ENCODE measurements at places on chromosomes 3 and 15. TPM values are rescaled to one million over a fixed set of nuclear protein-coding genes. Genes with fewer than 3 reads are reported as not detected.
A peak's percentile ranks its signal among the peaks of the same experiment; 100 is the strongest.

The PFKFB4 gene
- total RNA-seq: 14.8 TPM

GRCh38 chr3:34957677-34958076 lies 681.6 kb upstream of the ARPP21 start:
- H3K4me3 ChIP-seq: no peak overlapping the region
- H3K27me3 ChIP-seq: no peaks in the 10 kb centered on the region
- DNase-seq: no peak
- H3K27ac ChIP-seq: no peak overlapping the region
- no peaks in the 10 kb centered on the region for H3K36me3 ChIP-seq

- H3K36me3 ChIP-seq: no peaks in the 10 kb centered on the region
- no peaks in the 10 kb centered on the region for H3K4me1 ChIP-seq
- no peak overlapping the region for H3K27ac ChIP-seq
- H3K27me3 ChIP-seq: no peaks in the 10 kb centered on the region
Measured at GRCh38 chr3:117118604-117119003, 409.0 kb downstream of the TUSC7 start.

DNA sequence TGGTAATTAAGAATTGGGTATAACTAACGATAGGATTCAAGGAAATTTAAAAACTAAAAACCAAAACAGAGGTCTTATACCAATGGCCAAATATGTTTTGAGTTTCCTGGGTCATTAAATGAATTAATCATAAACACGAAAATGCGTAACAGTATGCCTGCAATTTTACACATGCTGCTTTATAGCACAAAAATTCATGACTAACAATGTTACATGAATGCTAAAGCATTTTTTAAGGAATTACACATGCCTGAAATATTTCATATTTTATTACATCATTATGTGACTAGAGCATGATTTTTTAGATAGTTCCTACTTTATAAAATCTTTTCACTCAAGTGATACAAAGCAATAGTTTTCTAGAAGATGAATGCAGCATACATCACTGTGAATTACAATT lies 74.7 kb downstream of the ZNF148 start:
- no peaks in the 10 kb centered on the region for H3K27me3 ChIP-seq
- peaks cover 2% of the 10 kb centered on the region for H3K36me3 ChIP-seq
- H3K27ac ChIP-seq: no peak overlapping the region
- DNase-seq: no peak

DNA sequence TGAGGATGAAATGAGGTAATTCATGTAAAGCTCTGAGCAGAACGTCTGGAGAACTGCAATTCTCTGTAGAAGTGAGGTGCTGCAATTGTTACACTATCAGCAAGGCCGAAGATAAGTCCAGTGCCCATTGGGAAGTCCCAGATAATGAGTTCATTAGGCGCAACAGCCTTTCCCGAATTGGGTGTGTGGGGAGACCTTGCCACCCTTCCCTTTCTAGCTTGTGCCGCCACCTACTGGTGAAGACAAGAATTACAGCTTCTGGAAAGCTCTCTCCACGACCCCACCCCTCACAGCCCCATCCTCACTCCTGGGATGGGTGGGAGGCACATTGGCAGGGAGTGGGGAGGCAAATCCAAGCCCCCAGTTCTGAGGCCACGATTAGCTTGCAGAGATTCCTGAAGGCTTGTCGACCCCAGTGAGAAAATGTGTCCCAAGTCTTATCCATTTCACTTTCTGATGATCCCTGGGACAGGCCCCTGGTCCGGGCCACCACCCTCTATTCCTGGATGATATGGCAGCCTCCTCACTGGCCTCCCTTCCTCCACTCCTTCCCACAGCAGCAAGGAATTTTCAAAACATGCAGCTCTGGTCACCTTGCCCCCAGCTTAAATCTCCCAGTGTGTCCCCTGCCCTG lies 36.4 kb downstream of the FAM3D start:
- H3K4me3 ChIP-seq: no peak overlapping the region
- no peak overlapping the region for H3K27ac ChIP-seq
- H3K36me3 ChIP-seq: no peaks in the 10 kb centered on the region
- peak; percentile 65 for DNase-seq

- no peak for DNase-seq
- H3K4me3 ChIP-seq: no peak overlapping the region
- no peaks in the 10 kb centered on the region for H3K36me3 ChIP-seq
Measured at GRCh38 chr3:197022405-197023231, 7.0 kb downstream of the MELTF start.

GRCh38 chr3:48276911-48277641 lies 36.2 kb downstream of the ZNF589 start:
- no peaks in the 10 kb centered on the region for H3K36me3 ChIP-seq
- H3K4me3 ChIP-seq: no peak overlapping the region
- H3K4me1 ChIP-seq: no peaks in the 10 kb centered on the region
- no peak overlapping the region for H3K27ac ChIP-seq
- no peaks in the 10 kb centered on the region for H3K27me3 ChIP-seq

The ACP3 gene
- total RNA-seq: 66.4 TPM

GRCh38 chr15:53072077-53072476 lies 281.9 kb upstream of the ONECUT1 start:
- H3K4me3 ChIP-seq: no peak overlapping the region
- no peaks in the 10 kb centered on the region for H3K27me3 ChIP-seq
- DNase-seq: peak; percentile 92
- no peaks in the 10 kb centered on the region for H3K4me1 ChIP-seq

The SPTBN5 gene
- total RNA-seq: 2.0 TPM

DNA sequence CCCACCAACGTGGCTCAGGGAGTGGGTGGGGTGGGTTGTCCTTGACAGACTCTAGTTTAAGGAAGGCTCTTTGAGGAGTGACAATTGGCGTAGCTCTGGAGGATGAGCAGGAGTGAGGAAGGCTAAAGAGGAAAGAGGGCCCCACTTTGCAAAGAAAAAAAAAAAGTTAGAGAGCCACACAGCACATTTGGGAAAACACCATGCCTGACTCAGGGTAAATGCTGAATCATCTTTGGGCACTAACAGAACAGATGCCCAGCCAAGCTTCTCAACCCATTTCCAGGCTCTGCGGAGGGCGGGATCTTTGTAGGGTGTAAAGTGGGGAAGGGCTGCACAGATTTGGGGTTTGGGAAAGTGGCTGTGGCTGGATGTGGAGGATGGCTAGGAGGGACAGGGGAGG lies 179.1 kb upstream of the RGMA start:
- H3K36me3 ChIP-seq: no peaks in the 10 kb centered on the region
- no peak overlapping the region for H3K27ac ChIP-seq
- H3K4me3 ChIP-seq: no peak overlapping the region
- no peak for DNase-seq

DNA sequence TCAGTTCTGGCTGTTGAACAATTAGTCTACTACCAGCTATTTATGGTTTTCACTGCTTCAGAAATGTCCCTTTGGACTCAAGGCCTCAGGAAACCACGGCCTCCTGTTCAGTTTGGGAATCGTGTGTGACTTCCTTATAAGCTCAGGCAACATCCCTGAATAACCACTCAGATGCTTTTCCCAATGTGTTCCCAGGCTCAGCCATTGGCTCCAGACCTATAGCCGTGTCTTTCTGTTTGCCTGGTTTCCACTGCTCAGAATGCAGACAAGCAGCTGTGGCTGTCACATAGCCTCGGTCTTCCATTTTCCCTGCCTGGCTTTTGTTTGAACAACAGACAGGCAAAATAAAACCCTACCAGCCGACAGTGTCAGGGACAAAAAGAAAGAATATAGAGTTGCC lies 63.2 kb upstream of the ATP2B2 start:
- no peaks in the 10 kb centered on the region for H3K4me1 ChIP-seq
- no peaks in the 10 kb centered on the region for H3K27me3 ChIP-seq
- H3K27ac ChIP-seq: no peak overlapping the region
- no peak for DNase-seq

DNA sequence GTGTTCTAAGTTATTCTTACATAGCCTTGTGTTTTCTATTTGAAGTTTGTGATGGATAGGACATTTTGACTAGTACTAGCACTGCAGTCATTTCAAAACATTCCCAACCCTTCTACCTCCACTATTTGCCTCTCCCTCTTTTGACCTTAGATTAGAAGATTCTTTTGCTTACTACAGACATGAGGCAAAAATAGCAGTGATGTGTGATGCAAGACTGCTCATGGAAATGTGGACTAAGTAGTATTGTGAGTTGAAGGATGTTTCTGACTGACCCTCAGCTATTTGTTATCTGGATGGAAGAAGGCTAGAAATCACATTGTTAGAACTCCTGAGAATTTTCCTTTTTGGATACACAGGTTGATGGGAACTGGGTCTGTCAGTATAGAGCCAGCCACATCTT lies 45.9 kb downstream of the ATP2C1 start:
- H3K27ac ChIP-seq: no peak overlapping the region
- no peaks in the 10 kb centered on the region for H3K27me3 ChIP-seq
- H3K4me3 ChIP-seq: no peak overlapping the region
- no peak for DNase-seq
- no peaks in the 10 kb centered on the region for H3K4me1 ChIP-seq

DNA sequence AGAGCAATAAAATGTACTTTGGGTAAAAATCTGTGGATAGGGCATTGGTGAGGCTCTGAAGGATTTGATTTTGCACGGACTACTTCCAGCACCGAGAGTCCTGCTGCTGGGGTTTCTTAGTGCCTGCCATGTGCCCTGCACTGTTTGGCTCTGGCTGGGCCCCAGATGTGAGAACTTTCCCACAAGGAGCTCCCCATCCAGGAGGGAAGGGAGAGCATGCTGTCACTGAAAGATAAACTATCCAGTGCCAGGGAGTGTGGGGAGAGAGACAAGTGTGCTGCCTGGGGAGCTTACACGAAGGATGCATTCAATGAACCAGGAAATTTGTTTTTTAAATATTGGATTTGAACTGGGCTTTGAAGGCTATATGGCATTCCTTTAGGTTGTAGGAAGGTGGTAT lies 30.2 kb downstream of the LPP start:
- H3K36me3 ChIP-seq: no peaks in the 10 kb centered on the region
- H3K27ac ChIP-seq: peak overlapping the region; percentile 67
- no peaks in the 10 kb centered on the region for H3K27me3 ChIP-seq
- no peak for DNase-seq
- H3K4me3 ChIP-seq: no peak overlapping the region

The MINDY2 gene
- total RNA-seq: 24.6 TPM

The GPR27 gene
- total RNA-seq: 4.6 TPM

DNA sequence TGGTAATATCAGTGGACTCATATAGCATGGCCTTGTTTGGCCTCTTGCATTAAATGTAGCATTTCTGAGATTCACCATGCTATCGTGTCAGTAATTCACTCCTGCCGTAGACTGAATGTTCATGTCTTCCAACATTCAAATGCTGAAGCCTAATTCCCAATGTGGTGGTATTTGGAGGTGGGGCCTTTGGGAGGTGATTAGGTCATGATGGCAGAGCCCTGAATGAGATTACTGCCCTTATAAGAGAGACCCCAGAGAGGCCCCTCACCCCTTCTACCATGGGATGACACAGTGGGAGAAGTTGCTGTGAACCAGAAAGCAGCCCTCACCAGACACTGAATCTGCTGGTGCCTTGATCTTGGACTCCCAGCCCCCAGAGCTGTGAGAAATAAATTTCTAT lies 241.4 kb downstream of the VPS13C start:
- H3K27ac ChIP-seq: no peak overlapping the region
- no peaks in the 10 kb centered on the region for H3K4me1 ChIP-seq
- H3K4me3 ChIP-seq: no peak overlapping the region
- DNase-seq: no peak
- H3K36me3 ChIP-seq: no peaks in the 10 kb centered on the region
- H3K27me3 ChIP-seq: peaks cover 6% of the 10 kb centered on the region

- no peaks in the 10 kb centered on the region for H3K4me1 ChIP-seq
- no peaks in the 10 kb centered on the region for H3K36me3 ChIP-seq
- H3K27ac ChIP-seq: no peak overlapping the region
- no peaks in the 10 kb centered on the region for H3K27me3 ChIP-seq
- H3K4me3 ChIP-seq: no peak overlapping the region
Measured at GRCh38 chr3:146554151-146554760, 9.8 kb upstream of the PLSCR1 start.

GRCh38 chr15:84871428-84871985 lies 13.0 kb upstream of the SLC28A1 start:
- H3K27ac ChIP-seq: no peak overlapping the region
- no peaks in the 10 kb centered on the region for H3K27me3 ChIP-seq
- H3K4me3 ChIP-seq: no peak overlapping the region
- no peak for DNase-seq
- peaks cover 6% of the 10 kb centered on the region for H3K36me3 ChIP-seq

DNA sequence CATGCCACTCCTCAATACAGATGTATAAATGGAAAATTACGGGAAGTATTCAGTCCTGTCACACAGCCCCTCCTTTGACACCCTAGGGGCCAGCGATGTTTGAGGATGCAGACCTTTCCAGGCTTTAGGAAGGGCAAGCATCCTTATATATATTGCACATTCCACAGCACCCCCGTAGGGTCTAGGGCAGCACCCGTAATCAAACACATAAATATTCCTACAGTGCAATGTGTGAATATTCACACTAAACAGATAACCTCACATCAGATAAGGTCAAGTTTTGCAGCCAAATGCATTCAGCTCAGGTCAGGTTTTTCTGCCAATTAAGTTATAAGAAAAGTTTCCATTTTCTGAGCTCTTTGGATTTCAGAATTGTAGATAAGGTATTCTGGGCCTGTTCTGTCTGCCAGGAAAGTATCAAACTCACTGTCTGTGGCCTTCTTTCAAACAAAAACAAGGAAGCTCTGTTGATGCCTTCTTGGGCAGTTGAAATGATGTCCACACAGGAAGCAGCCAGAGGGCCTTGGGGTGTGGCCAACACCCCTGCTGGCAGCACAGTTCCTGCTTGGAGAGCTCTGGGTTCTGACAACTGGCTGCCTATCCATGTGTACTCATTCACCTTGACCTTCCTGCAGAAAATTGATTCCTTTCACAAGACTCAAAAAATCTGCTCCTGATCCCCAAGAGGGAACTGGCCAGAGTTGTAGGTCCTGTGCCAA lies 427.0 kb downstream of the NTRK3 start:
- H3K36me3 ChIP-seq: no peaks in the 10 kb centered on the region
- DNase-seq: no peak
- no peak overlapping the region for H3K4me3 ChIP-seq
- H3K27ac ChIP-seq: no peak overlapping the region
- H3K4me1 ChIP-seq: no peaks in the 10 kb centered on the region
